ENCODE measurements at places on chromosomes 3 and 15.

DNA sequence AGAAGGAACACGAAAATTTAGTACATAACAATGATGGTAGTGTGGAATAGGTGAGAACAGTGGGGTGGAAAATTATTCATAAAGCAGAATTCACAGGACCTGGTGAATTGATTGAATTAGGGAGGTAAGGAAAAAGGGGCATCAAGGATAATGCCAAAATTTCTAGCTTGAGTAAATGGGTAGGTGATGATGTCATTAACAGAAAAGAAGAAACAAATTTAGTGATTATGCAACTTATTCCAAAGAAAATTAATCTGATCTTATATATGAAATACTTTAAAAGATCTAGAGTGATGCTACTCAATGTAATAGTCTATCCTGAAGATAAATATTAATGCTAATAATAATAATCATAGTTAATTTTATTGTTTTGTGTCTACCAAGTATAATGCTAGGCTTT, 544.6 kb upstream of the LMCD1 start:
- DNase-seq = no peak

- no peak for DNase-seq
These were observed 51.6 kb upstream of the TCF12 start for GRCh38 chr15:56866803-56867202.

GRCh38 chr3:79012946-79013362, 754.8 kb downstream of the ROBO1 start:
- DNase-seq = no peak

- no peak for DNase-seq
These were observed 1028.1 kb downstream of the NTRK3 start for GRCh38 chr15:87228460-87228859.

GRCh38 chr3:151362751-151363174, 21.8 kb downstream of the P2RY12 start:
- no peak for DNase-seq

GRCh38 chr15:67405208-67406191, 115.4 kb upstream of the C15orf61 start:
- DNase-seq = no peak

DNA sequence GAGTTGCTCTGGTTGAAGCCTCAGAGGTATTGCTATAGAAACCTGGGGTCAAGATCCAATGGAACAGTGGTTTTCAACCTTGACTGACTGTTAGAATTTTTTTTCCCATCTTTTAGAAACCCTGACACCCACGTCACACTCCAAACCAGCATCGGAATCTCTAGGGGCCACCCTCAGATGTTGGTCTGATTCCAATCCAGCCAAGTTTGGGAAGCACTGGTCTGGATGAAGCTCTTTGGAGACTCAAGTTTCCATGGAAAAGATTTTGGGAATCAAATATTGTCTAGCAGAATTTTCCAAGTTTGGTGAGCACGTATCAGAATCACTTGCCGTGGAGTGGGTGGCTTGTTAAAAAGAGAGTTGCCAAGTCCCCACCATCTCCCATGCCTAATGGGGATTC, 103.8 kb downstream of the THSD4 start:
- DNase-seq = no peak

GRCh38 chr3:184780981-184781515, 30.9 kb upstream of the VPS8 start:
- no peak for DNase-seq

DNA sequence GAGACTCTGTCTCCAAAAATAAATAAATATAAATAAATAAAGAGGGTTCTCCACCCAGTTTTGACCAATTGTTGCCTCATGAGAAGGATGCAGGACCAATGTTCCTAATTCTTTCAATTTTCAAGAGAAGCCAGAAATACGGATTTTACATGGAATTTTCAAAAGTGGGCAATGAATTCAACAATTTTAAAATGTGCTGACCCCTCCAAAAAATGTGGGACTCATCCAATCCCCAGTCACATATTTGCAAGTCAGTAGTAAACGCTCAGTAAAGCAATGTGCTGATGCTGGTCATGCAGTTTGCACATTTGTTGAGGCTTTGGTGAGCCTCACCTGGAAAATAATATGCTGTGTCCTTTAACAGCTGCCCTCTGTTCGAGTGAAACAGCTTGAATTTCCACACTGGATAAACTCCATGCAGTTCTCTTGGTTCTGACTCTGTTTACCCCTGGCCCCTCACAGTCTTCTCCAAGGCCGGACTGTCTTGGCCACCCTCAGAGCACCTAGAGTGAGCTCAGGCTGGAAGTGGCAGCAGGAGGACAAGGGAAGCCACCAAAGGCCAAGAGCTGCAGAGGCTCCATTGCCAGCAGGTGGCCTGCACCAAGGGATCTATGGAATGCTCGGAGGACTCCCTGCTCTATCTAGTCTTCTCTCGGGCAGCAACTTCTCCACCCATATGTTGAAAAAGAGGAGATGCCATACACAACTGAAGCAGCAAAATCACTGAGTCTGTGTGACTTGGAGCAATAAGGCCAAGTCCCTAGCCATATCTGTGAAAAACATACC, 246.8 kb downstream of the UACA start:
- no peak for DNase-seq

- no peak for DNase-seq
These were observed 21.5 kb downstream of the FRMD4B start for GRCh38 chr3:69364354-69364753.

DNA sequence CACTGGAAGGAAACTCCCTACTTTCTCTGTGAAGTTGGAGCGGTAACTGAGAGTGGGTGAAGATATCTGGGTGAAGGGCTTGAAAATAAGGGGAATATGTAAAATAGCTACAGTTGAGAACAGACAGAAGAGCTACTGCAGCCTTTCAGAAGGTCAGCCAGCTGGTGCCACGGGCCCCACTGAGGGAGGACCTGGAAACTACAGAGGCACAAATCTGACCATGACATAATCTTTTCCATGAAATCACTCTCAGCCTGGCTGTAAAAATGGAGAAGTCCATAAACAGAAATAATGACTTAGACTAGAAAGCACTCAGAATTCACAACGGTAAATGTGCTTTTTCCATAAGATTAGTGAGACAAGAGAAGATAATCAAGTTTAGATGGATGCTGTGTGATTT, 46.4 kb downstream of the ST3GAL6 start:
- no peak for DNase-seq

GRCh38 chr3:189014526-189014925, 157.2 kb upstream of the TPRG1 start:
- no peak for DNase-seq

DNA sequence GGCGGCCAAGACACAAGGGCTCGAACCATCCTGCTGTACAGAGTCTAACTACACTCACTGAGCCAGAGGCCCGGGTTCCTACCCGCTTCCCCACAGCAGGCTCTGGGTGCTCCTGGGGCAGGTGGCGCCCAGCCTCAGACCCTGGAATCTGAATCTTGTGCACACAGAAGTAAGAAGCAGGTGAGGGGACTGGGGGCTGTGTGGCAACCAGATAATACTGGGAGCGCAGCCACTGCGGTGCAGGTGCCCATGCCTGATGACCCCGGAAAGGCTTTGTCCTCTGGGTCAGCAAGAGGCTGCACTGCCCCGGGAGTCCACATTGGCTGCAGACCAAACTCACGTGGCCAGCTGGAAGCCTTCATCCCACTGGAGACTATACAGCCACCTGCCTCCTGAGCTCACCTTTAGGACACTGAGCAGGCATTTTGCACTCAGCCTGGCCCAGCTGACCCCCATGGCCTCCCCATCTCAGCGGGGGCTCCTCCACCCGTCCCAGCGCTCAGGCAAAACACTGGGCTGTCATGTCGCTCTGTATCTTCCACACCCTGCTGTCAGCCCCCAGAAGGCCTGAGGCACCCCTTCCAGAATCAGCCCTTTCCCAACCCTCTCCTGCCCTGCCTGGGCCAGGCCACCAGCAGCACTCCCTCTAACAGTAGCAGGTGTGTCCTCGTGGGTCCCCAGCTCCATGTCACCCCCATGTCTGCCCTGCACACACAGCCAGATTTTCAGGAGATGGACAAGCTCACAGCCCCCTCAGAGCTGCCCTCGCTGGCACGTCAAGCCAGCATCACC, 101.0 kb upstream of the IQSEC1 start:
- DNase-seq = no peak

- DNase-seq = no peak
These were observed 104.7 kb upstream of the VEPH1 start for GRCh38 chr3:157607826-157608405.

DNA sequence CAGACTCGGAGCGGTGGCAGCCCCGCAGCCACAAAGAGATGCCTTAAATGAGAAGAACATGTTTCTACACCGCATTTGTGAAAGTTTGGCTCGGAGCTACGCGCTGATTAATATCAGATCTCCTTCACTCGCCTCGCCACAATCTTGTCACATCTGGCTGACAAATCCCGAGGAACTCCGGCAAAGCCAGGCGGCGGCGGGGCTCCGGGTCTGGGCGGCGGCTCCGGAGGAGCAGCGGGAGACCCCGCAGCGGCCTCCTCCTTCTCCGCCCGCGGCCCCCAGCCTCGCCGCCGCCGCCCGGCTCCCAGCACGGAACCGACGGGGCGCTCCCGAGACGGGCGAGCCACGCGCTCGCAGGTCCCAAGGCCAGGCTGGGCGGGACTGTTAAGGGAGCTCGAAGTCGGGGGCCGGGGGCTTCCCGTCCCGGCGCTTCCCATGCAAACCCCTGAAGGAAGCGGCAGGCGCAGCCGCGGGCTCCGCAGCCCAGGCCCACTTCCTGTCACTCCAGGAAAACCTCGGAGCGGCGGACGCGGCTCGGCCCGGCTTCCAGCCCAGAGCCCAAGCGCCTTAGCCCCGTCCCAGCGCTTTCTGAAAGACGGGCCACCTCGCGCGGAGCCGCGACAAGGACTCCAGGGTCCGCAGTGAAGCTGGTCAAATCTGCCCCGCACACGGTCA, 1.2 kb downstream of the BNC1 start:
- DNase-seq = no peak

DNA sequence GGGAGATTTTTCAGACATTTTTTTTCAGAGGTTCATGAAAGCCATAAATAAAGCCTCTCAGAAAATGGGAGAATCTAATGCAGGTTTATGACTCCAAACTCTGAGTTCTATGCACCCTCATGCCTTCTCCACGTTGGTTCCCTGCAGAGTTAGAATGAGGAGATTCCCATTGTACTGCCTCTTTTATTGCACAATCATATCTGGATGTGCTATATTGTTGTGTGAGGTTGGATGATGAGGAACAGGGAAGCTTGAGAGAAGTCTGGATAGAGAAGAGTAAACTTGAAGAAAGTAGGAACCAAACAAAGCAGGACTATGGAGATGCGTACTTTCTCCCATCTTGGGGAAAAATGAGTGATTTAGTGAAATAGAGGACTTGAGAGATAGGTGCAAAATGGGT, 178.8 kb downstream of the PDCD6IP start:
- no peak for DNase-seq

DNA sequence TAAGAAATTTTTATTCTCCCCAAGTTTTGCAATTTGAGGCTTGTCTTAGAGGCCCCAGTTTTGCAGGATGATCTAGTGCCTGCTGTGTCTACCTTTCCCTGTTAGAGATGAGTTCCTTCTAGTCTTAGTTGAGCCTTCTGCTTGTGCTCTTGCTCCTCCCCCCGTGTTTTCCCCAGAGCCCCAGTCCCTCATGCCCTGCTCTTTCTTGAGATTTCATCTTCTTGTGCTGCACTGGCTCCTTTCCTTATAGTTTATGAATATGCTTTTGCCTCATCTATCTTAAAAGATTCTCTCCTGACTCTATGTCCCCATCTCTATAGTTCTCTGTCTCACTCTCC, 4.7 kb downstream of the GAP43 start:
- DNase-seq = no peak

GRCh38 chr3:30913176-30913575, 18.7 kb upstream of the GADL1 start:
- no peak for DNase-seq

- DNase-seq = no peak
These were observed 1.0 kb upstream of the NR2F2 start for GRCh38 chr15:96329403-96329981.

- DNase-seq = no peak
These were observed 36.3 kb downstream of the PXK start for GRCh38 chr3:58369038-58369437.

DNA sequence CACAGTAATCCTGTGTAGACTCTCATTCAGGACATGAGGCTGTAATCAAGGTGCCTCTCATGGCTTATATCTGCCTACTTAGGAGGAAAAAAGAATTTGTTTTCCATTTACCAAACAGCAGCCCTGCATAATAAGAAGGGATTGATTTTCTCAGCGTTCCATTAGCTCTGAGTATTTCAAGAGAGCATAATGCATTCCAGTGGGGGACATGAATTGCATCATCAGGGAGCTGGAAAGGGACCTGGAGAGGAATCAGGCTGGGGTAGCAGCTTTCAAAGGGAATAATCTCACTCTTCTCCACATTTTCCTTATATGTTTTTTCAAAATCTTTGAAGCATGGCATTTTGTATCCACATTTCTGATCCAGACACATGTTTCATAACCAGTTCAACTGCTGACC, 150.6 kb upstream of the ANKRD28 start:
- DNase-seq = no peak

GRCh38 chr3:141642215-141642614, 95.9 kb upstream of the RNF7 start:
- DNase-seq = no peak

- no peak for DNase-seq
These were observed 46.8 kb upstream of the GATM start for GRCh38 chr15:45425135-45425534.

- peak; percentile 50 for DNase-seq
These were observed 40.9 kb downstream of the STRIT1 start for GRCh38 chr3:155252535-155252934.

DNA sequence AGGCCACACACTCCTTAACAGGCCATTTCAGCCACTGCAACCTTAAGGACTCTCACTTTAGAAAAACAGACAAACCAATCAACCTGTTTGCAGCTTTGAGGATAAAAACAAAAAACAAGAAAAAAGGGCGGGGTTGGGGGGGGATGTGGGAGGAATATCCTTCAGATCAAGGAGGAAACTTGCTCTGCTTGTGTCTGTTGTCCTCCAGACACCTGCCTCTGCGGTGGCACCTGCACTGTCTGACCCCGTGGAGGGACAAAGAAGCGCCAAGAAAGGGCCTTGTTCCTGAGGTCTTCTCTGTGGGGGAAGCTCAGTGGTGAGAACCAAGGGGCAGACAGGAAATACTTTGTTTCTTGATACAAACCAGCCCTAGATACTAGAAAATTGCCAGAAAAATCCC, 70.5 kb downstream of the POLR2M start:
- no peak for DNase-seq
